Right cardiac atrium (tissue), 5 donors: ENCODE measurements at places on chromosomes 11 and 22. TPM values are rescaled to one million over a fixed set of nuclear protein-coding genes. Genes with fewer than 3 reads are reported as not detected.
A peak's percentile ranks its signal among the peaks of the same experiment; 100 is the strongest.

The VWCE gene
- 0.70 TPM for polyA plus RNA-seq

DNA sequence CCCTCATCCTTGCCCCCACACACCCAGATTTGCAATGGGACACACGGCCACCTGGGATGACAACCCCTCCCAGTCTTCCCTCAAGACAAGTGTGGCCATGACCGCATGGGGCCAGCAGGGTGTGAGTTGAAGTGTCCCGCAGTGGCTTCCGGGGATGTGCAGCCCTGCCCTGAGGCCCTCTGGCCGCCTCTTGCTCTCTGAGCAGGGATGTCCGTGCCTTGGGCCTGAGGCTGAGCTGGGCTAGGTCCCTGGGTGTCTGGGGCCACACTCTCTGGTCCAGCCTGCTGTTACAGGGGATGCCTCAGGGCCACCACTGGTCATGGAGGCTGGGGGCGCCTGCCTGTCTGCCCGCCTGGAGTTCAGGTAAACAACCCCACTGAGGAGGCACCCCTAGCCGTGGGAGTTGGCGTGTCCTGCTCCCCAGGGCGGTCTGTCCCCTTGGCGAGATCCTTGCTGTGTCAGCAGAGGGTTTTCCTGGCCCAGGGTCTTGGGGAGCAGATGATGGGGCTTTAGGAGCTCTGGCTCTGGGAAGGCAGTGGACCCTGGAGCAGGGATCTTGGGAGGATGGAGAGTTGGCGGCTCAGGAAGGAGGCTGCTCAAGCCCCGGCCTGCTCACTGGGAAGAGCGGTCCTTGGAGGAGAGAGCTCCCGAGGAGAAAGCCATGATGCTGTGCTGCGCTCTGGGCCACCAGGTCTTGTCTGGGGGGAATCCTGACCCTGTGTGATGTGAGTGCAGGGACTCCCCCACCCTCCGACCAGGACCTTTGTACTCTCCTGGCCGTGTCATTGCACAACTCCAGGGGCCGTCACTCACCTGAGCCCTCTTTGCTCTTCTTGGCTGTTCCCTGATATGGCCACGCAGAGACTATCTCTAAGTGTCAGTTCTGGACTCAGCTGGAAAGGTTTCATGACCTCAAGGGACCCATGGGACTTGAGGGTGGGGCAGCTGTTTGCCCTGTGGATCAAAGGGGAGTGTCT, 67.9 kb downstream of the KCNQ1 start:
- peak; percentile 46 for DNase-seq

GRCh38 chr11:4184163-4184916, 89.7 kb downstream of the RRM1 start:
- no peak for DNase-seq

DNA sequence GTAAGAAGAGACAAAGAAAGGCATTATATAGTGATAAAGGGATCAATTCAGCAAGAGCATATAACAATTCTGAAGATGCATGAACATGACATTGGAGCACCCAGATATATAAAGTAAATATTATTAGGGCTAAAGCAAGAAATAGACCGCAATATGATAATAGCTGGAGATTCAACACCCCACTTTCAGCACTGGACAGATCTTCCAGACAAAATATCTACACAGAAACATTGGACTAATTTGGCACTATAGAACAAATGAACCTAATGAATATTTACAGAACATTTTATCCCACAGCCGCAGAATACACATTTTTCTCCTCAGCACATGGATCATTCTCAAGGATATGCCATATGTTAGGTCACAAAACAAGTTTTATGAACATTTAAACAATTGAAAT, 633.1 kb downstream of the JRKL start:
- no peak for DNase-seq

DNA sequence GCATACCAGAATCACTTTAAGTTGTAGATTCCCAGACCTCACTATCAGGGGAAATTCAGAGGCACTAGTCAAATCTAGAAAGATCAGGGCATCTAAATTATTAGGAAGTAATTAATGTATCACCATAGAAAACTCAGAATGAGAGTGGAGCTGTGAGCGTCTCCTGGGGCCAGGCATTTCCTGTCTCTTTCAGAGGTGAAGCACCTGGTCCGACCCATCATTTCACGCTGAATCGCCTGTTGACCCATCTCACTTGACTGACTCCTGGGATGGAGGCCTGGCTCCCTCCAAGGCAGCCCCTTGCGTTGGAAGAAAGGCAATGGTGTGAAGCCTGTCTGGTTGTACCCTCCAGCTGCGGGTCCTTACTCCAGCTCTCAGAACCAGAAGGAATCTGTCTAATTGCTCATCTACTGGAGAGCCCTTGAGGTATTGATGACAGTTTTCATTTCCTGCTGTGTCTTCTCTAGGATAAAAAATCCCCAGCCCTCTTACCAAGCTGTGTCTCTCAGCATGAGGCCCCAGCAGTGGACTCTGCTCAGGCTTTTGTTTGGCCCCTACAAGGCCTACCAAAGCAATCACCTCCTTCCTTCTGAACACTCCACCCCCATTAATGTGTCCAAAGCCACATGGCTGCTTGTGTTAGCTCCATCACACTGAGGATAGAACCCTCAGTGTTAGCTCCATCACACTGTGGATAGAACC, 93.2 kb upstream of the SYT13 start:
- no peak for DNase-seq
